Hematopoietic multipotent progenitor cell (in vitro differentiated cells): ENCODE measurements at places on chromosomes 6 and 20. TPM values are rescaled to one million over a fixed set of nuclear protein-coding genes. Genes with fewer than 3 reads are reported as not detected.

GRCh38 chr20:33733654-33734576, 2.1 kb downstream of the ZNF341 start:
- DNase-seq = no peak

GRCh38 chr20:61123286-61123685, 128.8 kb upstream of the CDH4 start:
- no peak for DNase-seq

DNA sequence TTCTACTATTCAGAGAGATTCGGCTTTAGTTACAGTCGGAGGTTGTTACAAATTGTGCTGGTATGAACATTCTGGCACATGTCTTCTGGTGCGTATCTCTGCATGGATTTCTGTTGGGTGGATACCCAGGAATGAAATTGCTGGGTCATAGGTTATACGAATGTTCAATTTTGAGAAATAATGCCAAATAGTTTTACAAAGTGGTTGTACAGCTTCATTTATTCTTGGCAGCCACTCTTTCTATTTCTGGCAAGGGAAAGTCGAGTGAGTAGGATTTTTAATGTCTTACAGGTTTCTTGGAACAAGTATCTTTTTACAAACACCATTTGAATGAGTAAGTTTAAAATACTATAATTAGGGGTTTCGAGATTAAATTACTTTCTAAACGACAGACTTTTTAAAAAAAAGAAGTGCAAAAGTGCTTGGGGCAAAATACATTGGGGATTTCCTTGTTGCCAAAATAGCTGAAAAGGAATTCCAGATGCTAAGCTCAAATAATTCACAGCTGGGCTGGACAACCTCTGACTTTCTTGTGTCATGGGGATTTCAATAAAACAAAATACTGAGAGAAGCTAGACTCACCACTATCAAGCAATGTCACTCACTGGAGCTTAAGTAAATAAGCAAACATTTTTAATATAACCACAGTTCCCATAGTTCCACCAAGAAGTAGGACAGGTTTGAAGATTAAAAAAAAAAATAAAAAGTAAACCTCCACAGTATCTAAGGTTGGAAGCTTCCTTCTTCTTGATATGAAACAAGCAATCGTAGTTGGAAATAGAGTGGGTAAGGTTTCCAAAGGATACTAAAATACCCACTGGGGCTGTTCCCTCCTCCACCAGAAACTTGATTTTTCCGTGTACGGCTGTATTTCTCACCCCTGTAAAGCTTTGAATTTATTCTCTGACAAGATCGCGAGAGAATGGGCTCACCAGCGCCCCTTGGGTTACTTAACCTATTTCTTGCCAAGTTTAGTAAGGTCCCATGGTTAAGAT, 21.6 kb upstream of the GFOD1 start:
- no peak for DNase-seq

DNA sequence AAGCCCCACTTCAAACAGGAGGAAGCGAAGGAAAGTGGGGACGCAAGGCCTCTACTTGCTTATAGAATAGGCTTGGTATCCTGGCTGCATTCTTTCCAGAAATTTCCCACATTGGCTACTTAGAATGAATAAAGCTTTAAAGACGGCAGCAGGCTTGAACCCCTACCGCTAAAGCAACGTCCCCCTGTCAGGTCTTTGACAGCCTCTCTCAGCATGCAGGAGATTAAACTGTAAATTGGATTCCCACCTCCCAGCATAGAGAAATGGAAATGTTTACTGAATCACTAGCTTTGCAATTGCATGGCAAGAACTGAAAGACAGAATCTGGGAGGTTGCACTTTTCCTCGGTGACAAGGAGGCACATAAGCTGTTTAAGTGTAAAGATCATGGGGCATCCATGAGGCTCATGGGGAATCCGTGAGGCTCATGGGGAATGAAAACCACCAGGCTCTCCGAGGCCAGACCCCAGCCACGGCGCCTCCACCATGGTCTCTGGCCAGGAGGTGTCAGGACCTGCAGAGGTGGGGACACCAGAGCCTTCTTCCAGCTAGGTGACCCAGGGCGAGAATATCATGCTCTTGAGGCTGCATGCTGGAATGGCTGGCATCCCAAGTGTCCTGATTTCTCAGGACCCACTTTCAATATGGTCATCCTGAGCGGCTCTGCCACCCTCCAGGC, 10.3 kb downstream of the LEMD2 start:
- no peak for DNase-seq

GRCh38 chr6:47665112-47665511, 33.3 kb upstream of the ADGRF4 start:
- DNase-seq = no peak

DNA sequence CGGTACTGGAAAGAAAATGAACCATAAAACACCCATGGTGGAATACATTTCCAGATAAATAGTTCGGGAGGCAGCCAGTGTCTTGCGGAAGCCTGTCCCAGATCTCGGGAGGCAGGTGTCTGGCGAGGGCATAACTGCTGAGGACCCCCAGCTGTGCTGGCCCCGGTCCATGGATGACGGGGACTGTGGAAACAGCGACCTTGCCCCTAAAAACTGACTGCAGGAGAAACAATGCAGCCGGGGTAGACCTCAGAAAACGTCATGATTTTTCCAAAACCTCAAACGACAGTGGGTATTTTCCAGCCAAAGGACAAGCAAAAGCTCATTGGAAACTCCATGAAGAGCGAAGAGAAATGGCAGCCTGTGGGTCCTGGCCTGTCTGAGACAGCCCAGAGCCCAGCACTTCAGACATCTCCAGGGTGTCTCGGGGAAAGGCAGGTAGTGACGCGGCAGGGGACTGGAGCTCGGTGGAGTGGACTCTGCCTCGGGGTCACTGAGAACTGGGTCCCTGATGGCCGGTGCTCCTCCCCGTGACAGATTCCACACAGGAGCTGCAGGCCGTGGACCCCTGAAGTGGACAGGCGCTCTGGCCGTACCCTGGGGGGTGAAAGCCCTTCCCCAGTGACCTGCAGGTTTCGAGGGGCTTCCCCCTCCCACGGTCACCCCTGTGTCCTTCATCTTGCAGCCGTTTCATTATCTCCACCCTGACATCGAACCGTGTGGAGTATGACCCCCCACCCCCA, 188.6 kb downstream of the SYNDIG1 start:
- no peak for DNase-seq

- no peak for DNase-seq
These were observed 2.3 kb downstream of the SPEF1 start for GRCh38 chr20:3778976-3779375.

DNA sequence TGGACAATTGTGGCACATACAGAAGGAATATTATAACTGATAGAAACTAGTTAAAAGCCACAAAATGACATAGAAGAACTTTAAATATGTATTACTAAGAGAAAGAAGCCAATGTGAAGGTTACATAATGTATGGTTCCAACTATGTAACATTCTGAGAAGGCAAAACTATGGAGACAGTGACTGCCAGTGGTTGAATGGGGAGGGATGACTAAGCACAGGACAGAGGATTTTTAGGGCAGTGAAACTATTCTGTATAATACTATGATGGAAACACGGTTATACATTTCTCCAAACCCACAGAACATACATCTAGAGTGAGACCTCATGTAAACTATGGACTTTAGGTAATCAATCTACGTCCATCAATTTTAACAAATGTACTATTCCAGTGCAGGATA, 22.4 kb downstream of the SYNCRIP start:
- DNase-seq = no peak

DNA sequence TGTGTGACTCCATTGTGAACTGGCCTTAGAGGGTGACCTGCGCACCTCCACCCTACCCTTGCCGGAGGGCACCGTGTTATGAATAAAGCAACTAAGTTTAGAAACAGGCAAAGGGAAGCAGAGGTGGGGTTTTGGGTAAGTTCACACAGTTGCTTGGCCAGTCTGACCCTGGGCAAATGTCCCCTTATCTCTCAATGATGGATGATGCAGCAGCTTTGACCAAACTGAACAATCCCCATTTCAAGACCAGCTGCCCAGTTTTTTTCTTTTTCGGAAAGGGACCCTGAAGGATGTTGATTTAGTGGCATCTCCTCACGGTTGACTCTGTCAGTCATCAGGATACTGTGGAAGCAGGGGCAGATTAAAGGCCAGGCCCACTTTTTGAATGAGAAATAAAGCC, 68.7 kb upstream of the PRDM1 start:
- DNase-seq = no peak

DNA sequence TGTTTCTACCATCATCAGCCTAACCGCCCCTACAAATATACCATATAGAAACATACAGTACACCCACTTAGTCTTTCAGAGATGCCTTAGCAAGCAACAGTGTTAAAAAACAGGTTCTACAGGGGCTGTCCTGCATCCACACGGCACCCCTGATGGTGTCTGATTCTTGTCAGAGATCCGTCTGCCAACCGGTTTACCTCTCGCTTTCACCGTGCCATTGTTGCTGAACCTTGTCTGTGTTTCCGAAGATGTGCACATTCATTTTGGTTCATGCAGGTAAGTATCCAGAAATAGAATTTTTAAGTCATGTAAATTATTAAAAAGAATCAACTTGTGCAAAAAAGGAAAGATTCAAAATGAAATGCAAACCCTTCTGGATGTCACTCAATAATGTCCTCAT, 52.9 kb downstream of the EPHA7 start:
- no peak for DNase-seq

GRCh38 chr20:36645998-36646397, at the start of gene SLA2:
Gene SLA2, minus strand, starts transcription at chr20:36646196. Its CDS starts 4,861 bp downstream, at chr20:36641335.
- DNase-seq = peak; percentile 44

DNA sequence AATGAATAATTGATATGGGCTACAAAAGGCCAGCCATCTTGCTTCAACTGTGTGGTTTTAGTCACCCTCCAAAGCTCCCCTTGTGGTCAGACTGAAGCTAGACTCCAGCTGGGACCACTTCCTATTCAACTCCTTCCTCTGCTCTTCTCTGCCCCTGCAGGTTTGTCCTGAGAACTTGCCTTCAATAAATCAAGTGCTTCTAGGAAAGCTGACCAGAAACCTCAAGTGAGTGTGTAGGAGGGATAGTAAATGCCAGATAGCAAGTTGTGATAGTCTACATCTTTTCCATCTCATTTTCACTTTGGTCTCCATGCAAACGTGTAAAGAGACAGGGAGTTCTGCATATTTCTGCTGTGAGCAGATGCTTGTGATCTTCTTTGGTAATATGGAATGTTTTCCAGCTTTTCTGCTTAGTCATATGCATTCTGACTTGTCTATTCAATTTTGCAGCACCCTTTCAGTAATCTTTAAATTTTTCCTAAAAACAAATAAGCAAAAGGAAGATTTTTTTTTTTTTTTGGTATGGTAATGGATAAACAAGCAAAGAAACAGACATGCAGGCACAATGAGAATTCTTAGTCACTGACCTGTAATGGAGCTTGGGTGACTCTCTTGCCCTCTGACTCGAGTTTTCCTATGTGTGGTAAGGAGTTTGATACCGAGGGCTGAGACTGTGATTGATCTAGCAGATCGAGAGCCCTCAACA, 201.3 kb upstream of the BTBD3 start:
- peak; percentile 65 for DNase-seq

- DNase-seq = no peak
These were observed 180.9 kb downstream of the KIF16B start for GRCh38 chr20:16392346-16392745.

DNA sequence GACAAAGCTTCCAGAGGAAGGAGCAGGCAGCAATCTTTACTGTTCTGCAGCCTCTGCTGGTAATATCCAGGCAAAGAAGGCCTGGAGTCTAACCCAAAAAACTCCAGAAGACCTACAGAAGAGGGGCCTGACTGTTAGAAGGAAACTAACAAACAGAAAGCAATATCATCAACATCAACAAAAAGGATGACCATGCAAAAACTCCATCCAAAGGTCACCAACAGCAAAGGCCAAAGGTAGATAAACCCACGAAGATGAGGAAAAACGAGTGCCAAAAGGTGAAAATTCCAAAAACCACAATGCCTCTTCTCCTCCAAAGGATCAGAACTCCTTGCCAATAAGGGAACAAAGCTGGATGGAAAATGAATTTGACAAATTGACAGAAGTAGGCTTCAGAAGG, 469.8 kb upstream of the FLRT3 start:
- no peak for DNase-seq

DNA sequence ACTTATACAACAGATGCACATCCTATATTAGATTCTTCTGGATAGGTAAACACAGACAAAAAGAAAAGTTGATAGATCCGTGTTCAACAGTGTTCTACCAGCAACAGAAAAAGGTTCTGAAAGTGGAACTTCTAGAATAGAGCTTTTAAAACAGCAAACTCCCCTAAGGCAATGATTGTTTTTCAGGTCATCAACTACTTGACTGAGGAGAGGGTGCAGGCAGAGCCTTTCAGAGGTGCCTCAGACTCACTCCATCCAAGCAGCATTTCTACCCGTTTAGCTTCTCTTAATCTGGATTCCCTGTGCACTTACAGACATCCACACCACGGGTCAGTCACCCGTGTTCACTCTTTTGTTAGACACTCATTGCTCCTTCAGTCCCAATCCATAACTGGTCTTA, 28.9 kb downstream of the FYN start:
- DNase-seq = no peak

DNA sequence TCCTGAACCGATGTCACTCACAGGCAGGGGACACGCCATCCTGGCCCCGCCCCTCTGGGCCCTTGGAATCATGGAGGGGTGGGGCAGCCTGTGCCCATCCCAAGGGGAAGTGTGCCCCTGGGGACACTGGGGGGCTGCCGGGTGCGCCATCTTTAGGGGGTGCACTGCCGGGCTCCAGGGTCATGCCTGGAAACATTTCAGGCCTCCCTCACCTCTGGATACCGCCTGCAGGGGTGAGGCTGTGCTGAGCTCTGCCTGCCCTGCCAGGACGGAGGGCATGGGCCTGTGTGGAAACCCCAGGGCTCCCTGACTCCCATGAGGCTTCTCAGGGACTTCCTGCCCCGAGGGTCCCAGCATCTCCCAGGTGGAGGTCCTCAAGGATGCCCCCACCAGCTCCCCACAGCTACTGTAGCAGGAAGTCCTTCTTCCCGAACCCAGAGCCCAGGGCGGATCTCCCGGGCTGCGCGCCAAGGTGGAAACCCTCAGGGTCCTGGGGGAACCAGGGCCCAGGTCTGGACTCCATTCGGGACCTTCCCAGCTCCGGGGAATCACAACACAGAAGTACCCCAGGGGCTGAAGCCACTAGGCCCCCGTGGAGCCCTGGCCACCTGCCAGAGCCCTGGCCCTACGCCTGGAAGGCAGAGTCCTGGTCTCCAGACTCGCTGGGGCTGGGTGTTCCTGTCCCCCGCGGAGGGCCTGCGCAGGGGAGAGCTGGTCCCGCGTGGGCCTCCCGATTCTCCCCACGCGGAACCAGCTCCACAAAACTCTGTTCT, 15.6 kb downstream of the CHRNA4 start:
- no peak for DNase-seq

DNA sequence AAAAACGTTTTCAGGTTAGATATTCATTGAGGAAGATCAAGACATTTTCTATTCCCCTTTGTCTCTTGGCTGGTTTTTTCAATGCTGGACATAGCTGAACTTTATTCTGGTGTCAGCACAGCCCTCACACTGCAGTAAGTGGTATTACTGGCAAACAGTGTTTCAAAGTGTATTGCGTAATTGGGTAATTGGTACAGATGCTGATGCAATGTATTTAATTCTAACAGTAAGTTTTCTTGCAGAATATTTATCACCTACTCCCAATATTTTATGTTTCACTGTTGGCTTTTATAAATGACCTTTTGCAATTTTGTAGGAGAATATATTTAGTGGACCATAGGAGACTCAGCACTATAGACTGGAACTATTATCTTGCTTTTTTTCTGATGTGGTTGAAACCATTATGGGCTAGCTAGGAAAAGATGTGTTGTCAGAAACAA, 287.6 kb upstream of the SOX4 start:
- no peak for DNase-seq

Gene HLA-DQA2
- total RNA-seq = 0.27 TPM

Gene UNC93A
- total RNA-seq = not detected

Gene BPI
- 0.27 TPM for total RNA-seq

Gene SLC24A3
- total RNA-seq = 1.9 TPM

Gene PNPLA1
- total RNA-seq = 0.27 TPM

Gene ADGRF4
- under 0.01 TPM for total RNA-seq

Gene RNF8
- 16.4 TPM for total RNA-seq

Gene GPR6
- not detected for total RNA-seq
